ENCODE measurements at places on chromosomes 12 and 14. TPM values are rescaled to one million over a fixed set of nuclear protein-coding genes. Genes with fewer than 3 reads are reported as not detected.

- no peaks in the 10 kb centered on the region for H3K27me3 ChIP-seq
- no peaks in the 10 kb centered on the region for H3K4me1 ChIP-seq
- H3K4me3 ChIP-seq, result no peak overlapping the region
- H3K36me3 ChIP-seq, result no peaks in the 10 kb centered on the region
- no peak overlapping the region for H3K27ac ChIP-seq
Observed at GRCh38 chr12:43105426-43105981, 446.5 kb downstream of the ADAMTS20 start.

DNA sequence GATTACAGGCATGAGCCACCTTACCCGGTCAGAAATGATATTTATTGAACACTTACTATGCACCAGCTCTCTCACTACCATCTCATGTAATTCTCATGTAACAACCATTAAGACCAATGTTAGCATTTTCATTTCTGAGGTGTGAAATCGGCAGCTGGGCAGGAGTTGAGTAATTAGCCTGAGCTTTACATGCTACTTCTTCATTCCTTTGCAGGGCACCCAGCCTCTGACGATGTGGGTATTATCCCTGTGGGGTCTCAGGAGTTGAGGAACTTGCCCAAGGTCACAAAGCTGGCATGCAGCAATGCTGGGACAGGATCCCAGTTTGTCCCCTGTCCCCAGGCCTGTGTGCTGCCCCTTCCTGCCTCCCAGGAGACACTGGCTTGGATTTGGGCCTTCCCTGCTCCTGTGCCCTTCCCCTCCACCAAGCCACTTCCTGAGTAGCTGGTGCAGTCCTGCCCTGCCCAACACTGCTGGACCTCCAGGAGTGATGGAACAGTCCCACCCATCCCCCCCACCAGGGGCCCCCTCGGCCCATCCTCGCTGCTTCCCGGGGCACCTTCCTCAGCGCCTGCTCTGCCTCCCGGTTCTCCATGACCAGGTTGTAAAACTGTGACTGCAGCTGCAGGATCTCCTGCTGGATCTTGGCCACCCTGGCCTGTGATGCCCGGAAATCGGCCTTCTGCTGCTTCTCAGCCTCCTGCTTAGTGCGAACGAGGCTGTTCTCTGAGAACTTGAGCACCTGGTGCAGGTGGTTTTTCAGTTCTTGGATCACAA lies 14.7 kb downstream of the RITA1 start:
- no peak overlapping the region for H3K4me3 ChIP-seq
- DNase-seq, result no peak
- H3K27ac ChIP-seq, result no peak overlapping the region
- no peaks in the 10 kb centered on the region for H3K4me1 ChIP-seq
- H3K36me3 ChIP-seq, result no peaks in the 10 kb centered on the region

Gene KERA
- total RNA-seq, result not detected

Gene CMTM5
- not detected for total RNA-seq

Gene DNAJC22
- total RNA-seq, result 1.2 TPM

GRCh38 chr14:54686219-54686870 lies 119.4 kb downstream of the SAMD4A start:
- no peaks in the 10 kb centered on the region for H3K4me1 ChIP-seq
- H3K27ac ChIP-seq, result peak overlapping the region; percentile 86
- H3K4me3 ChIP-seq, result no peak overlapping the region

- H3K27me3 ChIP-seq, result no peaks in the 10 kb centered on the region
- DNase-seq, result peak; percentile 61
- peak overlapping the region; percentile 76 for H3K27ac ChIP-seq
- no peaks in the 10 kb centered on the region for H3K36me3 ChIP-seq
- H3K4me3 ChIP-seq, result no peak overlapping the region
Observed at GRCh38 chr12:62785941-62786559, 148.9 kb downstream of the PPM1H start.

- H3K4me1 ChIP-seq, result no peaks in the 10 kb centered on the region
- no peaks in the 10 kb centered on the region for H3K36me3 ChIP-seq
- no peak overlapping the region for H3K4me3 ChIP-seq
- DNase-seq, result no peak
- no peaks in the 10 kb centered on the region for H3K27me3 ChIP-seq
Observed at GRCh38 chr12:71799106-71799505, 40.5 kb upstream of the TBC1D15 start.

- no peak for DNase-seq
- H3K27ac ChIP-seq, result peak overlapping the region; percentile 11
- no peaks in the 10 kb centered on the region for H3K27me3 ChIP-seq
- no peaks in the 10 kb centered on the region for H3K36me3 ChIP-seq
- H3K4me3 ChIP-seq, result no peak overlapping the region
Observed at GRCh38 chr12:105477873-105478272, 147.4 kb downstream of the C12orf75 start.

Gene A2ML1
- not detected for total RNA-seq

Gene LRP1-AS
- not detected for total RNA-seq

DNA sequence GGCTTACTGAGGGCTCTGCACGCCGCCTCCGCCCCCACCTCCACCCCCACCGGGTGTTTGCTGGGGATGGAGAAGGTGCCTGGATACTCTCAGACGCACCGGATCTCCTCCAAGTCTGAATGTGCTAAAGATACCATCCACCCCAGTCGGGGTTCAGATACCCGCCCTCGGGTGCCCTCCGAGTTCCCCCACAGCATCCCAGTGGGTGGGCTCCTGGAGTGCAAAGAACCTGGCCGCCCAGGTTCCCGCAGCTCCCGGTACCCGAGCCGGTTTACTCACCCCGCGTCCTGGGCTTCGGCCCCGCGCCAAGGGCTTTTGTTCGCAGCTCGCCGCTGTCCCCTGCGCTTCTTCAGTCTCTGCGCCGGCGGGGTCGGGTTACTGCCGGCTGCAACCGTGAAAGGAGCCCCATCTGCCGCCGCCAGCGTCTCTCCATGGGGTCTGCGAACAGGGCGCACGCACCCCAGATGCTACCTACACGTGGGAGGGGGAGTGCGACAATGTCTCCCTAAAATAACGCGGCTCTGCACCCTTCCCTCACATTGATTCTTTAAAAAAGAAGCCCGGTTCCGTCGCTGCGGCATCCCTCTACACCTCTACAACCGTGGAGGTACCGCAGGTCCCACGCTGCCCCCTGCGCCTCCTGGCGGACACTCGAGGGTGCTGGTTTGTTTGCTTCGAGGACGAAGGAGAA lies at the start of gene CCDC177:
Gene CCDC177, minus strand, starts transcription at position 609 of the 691 bp plus-strand sequence. CDS start 1,249 bp downstream, outside the sequence.
- no peaks in the 10 kb centered on the region for H3K36me3 ChIP-seq
- H3K4me3 ChIP-seq, result no peak within 1 kb of the TSS
- no peak within 1 kb of the TSS for H3K27ac ChIP-seq
- DNase-seq, result no peak
- H3K27me3 ChIP-seq, result peaks cover 29% of the 10 kb centered on the region
- no peaks in the 10 kb centered on the region for H3K4me1 ChIP-seq

DNA sequence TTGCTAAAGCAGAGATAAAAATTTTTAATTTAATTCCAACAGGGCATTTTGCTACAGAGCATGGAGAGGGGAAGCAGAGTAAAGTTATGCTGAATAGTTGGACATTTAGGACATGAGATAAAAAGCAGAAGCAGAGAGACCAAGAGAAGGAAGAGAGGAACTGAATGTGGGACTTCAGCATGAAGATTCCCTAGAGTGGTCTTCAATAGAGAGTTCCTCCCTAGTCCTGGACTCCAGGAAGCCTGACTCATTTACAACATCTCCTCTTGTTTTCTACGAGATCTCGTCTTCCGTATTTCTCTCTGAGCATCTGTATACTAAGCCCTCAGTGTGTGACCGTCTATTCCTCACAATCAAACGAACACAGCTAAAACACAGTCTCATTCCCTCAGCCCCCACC lies 35.2 kb upstream of the IFT81 start:
- no peaks in the 10 kb centered on the region for H3K27me3 ChIP-seq
- no peaks in the 10 kb centered on the region for H3K36me3 ChIP-seq
- no peak overlapping the region for H3K27ac ChIP-seq
- no peak for DNase-seq
- no peaks in the 10 kb centered on the region for H3K4me1 ChIP-seq

DNA sequence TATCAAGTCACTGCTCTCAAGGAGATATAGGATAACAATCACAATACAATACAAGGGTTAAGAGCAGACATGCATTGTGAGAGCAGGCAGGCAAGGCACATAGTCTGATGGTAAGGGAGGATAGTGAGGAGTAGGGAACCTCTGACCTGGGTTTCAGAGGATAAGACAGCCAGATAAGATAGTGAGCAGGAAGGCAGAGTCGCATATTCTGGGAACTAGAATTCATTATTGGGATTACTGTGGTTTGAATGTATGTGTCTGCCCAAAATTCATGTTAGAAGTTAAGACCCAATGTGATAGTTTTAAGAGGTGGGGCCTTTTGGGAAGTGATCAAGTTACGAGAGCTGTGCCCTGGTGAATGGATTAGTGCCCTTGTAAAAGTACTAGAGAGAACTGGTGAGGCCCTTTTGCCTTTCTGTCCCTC lies 14.4 kb upstream of the ATF1 start:
- no peaks in the 10 kb centered on the region for H3K27me3 ChIP-seq
- no peak for DNase-seq
- H3K4me1 ChIP-seq, result no peaks in the 10 kb centered on the region
- no peak overlapping the region for H3K4me3 ChIP-seq
- peaks cover 15% of the 10 kb centered on the region for H3K36me3 ChIP-seq
- no peak overlapping the region for H3K27ac ChIP-seq

Gene KLRC3
- not detected for total RNA-seq

Gene LBHD2
- not detected for total RNA-seq

GRCh38 chr14:97977651-97978261 lies 1180.6 kb downstream of the VRK1 start:
- peak overlapping the region; percentile 23 for H3K4me3 ChIP-seq
- no peaks in the 10 kb centered on the region for H3K27me3 ChIP-seq
- no peaks in the 10 kb centered on the region for H3K36me3 ChIP-seq
- H3K27ac ChIP-seq, result peak overlapping the region; percentile 77
- peaks cover 38% of the 10 kb centered on the region for H3K4me1 ChIP-seq
- peak; percentile 61 for DNase-seq

- H3K27me3 ChIP-seq, result no peaks in the 10 kb centered on the region
- H3K36me3 ChIP-seq, result no peaks in the 10 kb centered on the region
- no peak overlapping the region for H3K27ac ChIP-seq
- H3K4me3 ChIP-seq, result no peak overlapping the region
- H3K4me1 ChIP-seq, result no peaks in the 10 kb centered on the region
Observed at GRCh38 chr12:102436867-102437266, 43.5 kb downstream of the IGF1 start.

Gene AACS
- 11.7 TPM for total RNA-seq

DNA sequence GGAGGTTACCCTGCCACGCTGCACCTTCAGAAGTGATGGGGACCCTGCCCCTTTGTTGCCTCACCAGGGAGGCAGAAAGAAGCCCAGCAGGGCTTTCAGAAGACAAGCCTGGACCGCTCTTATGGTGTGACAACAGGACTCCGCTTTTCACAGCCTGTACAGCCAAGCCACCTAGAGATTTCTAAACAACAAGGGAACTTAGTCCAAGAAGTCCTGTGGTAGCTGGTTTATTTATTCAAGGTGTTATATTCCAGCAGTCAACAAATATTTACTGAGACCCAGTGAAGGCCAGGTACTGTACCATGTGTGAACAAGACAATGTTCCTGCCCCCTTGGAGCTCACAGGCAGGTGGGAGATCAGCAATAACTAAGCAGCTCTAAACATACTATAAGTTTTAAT lies 4.0 kb upstream of the TMEM229B start:
- H3K27me3 ChIP-seq, result no peaks in the 10 kb centered on the region
- no peaks in the 10 kb centered on the region for H3K36me3 ChIP-seq
- no peak for DNase-seq
- peaks cover 15% of the 10 kb centered on the region for H3K4me1 ChIP-seq
- H3K4me3 ChIP-seq, result no peak overlapping the region

GRCh38 chr12:121456551-121456950 lies 56.6 kb downstream of the RNF34 start:
- H3K27me3 ChIP-seq, result no peaks in the 10 kb centered on the region
- H3K27ac ChIP-seq, result no peak overlapping the region
- no peak for DNase-seq

Gene DHRS2
- not detected for total RNA-seq

GRCh38 chr14:55893705-55894104 lies 224.5 kb upstream of the PELI2 start:
- H3K4me1 ChIP-seq, result no peaks in the 10 kb centered on the region
- no peak overlapping the region for H3K4me3 ChIP-seq
- H3K27ac ChIP-seq, result no peak overlapping the region
- no peaks in the 10 kb centered on the region for H3K36me3 ChIP-seq
- no peak for DNase-seq
- no peaks in the 10 kb centered on the region for H3K27me3 ChIP-seq

Gene RNASE3
- 0.59 TPM for total RNA-seq

DNA sequence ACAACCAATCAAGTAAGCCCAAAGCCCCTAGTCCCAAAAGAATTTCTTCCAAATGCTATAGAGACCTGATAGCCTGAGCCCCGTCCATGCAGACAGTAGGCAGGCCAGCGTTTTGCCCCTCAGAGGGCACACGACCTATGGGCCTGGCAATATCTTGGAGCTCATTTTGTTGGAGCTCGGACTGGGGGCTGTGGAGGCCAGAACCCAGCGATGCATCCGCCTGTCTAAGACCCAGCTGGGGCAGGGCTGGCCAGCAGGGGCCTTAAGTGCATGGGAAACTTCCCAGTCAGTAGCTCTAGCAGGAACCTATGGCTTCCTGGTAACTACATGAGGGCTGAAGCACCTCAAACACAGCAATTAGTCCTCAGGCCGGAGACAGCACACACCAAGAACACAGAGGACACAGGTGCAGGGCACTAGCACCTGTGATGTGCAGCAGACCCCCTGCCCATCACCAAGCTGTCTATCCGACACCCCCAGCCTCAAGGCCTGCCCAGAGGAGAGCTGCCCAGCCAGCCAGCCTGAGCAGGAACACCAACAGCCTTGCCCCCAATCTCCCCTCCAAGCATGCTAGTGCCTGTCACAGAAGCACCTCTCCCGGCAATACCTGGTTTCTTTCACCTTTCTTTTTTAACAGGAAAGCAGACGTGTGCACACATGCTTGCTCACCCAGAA lies 50.8 kb downstream of the ARL6IP4 start:
- no peak overlapping the region for H3K27ac ChIP-seq
- H3K4me3 ChIP-seq, result no peak overlapping the region
- H3K27me3 ChIP-seq, result no peaks in the 10 kb centered on the region
- H3K4me1 ChIP-seq, result no peaks in the 10 kb centered on the region

Gene DTX1
- total RNA-seq, result 1.2 TPM

GRCh38 chr12:117356048-117356447 lies 5.4 kb downstream of the NOS1 start:
- H3K27ac ChIP-seq, result no peak overlapping the region
- no peak for DNase-seq
- peaks cover 8% of the 10 kb centered on the region for H3K4me1 ChIP-seq
- H3K27me3 ChIP-seq, result no peaks in the 10 kb centered on the region
- no peak overlapping the region for H3K4me3 ChIP-seq

- no peak overlapping the region for H3K4me3 ChIP-seq
- DNase-seq, result no peak
- H3K36me3 ChIP-seq, result peaks cover 21% of the 10 kb centered on the region
- H3K27me3 ChIP-seq, result no peaks in the 10 kb centered on the region
- H3K4me1 ChIP-seq, result no peaks in the 10 kb centered on the region
Observed at GRCh38 chr12:21301-22189, 45.0 kb upstream of the IQSEC3 start.

- no peak overlapping the region for H3K4me3 ChIP-seq
- H3K4me1 ChIP-seq, result no peaks in the 10 kb centered on the region
- no peaks in the 10 kb centered on the region for H3K27me3 ChIP-seq
- no peak overlapping the region for H3K27ac ChIP-seq
- H3K36me3 ChIP-seq, result no peaks in the 10 kb centered on the region
Observed at GRCh38 chr14:75917946-75918335, 63.9 kb downstream of the TGFB3 start.
